ENCODE measurements at places on chromosomes 1 and 21.

- no peak for DNase-seq
Observed at GRCh38 chr1:22275167-22275566, 132.3 kb upstream of the WNT4 start.

GRCh38 chr1:11355559-11356475, 82.8 kb downstream of the UBIAD1 start:
- DNase-seq, result no peak

- DNase-seq, result peak; percentile 72
Observed at GRCh38 chr1:186620566-186621350, 59.5 kb downstream of the PTGS2 start.

DNA sequence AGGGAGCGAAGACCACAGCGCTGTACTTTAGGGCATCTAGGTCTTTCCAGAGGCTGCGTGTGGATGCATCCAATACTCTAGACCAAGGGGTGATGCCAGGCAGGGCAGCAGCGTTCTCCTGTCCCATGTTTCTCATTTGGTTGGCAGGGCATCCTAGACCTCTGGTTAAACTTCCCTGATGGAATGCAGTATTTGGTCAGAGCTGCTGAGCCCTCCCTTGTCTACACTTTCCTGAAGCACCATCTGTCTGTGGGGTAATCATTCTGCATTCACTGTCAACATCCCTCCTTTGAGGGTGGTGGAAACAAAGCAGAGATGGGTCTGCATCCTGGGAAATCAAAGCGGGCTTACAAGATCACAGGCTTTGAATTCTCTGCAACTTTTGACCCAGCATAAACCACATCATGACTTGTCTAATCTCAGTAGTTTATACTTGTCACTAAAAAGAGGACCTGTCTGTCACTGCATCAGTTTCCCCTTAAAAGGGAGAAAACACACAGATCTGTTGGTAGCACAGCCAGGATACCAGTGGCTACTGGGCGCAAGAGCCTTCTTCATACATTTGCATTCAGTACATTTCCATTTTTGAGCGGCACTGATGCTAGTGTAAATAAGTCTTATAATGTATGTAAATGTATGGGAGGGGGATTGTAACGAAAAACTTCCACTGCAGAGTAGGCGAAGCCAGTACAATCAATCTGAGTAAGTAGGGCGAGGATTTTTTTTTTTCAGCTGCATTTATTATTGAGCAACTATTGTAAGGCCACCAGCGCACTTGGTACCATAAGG, 106.3 kb downstream of the GALNT2 start:
- DNase-seq, result no peak

DNA sequence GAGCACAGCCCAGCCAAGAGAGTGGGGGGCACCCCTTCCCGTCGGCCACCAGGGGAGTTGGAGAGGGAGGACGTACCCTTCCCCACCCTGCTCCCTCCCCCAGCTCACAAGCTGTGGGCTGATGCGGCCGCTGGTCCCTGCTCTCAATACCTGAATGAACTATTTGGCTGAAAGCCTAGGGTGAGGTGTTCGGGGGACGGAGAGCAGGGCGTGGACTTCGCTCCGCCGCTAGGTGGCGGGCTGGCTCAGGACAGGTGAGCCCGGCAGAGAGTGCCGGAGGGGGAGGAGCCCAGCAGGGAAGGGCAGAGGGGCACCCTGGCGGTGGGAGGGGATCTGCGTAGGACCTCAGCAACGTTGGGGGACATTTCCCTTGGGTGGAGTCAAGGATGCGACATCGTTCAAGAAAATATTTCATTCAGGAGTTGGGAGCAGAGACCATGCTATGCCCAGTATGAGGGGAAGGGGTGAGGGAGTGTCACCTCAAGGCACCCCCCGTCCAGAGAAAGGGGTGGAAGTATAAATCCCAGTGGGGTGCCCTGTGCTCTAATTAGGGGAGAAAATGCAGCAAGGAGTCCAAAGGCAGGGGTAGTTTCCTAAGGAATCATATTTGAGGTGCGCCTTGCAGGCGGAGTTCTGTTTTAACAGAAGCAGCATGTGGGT, 12.0 kb upstream of the RHBG start:
- peak; percentile 83 for DNase-seq

DNA sequence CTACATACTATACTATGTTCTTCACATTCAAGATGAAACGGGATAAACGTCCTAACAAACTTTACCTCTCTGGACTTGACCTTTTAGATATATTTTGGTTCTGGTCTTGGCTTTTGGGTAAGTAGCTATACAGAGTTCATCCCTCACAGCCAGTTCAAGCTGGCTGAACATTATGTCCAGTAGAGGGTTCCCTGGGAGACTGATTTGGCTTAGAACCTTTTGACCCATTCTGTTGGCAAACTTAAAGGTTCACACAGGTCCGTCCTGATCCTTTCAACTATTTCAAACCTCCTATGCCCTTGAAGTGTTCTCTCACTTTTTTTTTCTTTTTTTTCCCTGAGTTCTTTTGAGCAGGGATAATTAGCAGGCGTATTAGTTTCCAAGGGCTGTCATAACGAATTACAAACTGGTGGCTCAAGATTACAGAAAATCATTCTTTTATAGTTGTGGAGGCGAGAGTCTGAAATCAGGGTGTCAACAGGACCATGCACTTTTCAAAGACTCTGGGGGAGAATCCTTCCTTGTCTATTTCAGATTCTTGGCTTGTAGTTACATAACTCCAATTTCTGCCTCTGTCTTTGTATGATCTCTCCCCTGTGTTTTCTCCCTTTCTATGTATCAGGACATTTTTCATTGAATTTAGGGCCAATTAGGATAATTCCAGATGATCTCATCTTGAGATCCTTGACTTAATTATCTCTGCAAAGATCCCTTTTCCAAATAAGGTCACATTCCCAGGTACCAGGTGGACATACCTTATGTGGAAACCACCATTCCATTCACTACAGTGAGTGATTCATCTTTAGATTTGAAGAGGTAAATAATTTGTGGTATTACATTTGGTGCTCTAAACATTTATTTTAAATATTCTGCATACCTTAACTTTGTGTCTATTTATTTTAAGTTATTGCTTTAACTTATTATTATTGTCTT, 257.4 kb upstream of the USP25 start:
- no peak for DNase-seq

- DNase-seq, result peak; percentile 40
Observed at GRCh38 chr1:202834771-202835547, 24.2 kb downstream of the PCAT6 start.

- DNase-seq, result no peak
Observed at GRCh38 chr1:214205053-214205452, 75.9 kb upstream of the SMYD2 start.
